Thyroid gland (tissue), 4 donors: ENCODE measurements at places on chromosomes 13 and 19. TPM values are rescaled to one million over a fixed set of nuclear protein-coding genes. Genes with fewer than 3 reads are reported as not detected.
A peak's percentile ranks its signal among the peaks of the same experiment; 100 is the strongest.

- no peak overlapping the region for H3K4me3 ChIP-seq
- DNase-seq, result no peak
- H3K27me3 ChIP-seq, result no peaks in the 10 kb centered on the region
- no peak overlapping the region for H3K27ac ChIP-seq
- H3K4me1 ChIP-seq, result peaks cover 2% of the 10 kb centered on the region
- no peaks in the 10 kb centered on the region for H3K36me3 ChIP-seq
These were observed 57.3 kb upstream of the IRS2 start for GRCh38 chr13:109843695-109844094.

DNA sequence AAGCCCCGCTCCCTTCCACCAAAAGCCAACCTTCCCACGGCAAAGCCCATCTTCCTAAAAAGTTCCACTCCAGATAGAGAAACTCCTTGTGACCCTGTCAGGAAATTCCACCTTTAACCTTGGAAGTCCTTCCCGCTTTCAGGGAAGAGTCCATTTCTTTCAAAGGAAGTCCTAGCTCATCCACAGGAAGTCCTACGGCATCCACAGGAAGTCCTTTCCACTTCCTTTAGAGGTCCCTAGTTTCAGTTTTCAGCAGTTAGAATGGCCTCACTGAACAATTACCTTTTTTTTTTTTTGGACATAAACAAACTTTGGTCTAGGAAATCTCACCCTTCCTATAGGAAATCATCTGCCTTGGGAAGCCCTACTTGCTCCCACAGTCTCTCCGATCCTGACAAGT, 31.7 kb downstream of the TRPM4 start:
- no peaks in the 10 kb centered on the region for H3K27me3 ChIP-seq
- H3K4me1 ChIP-seq, result no peaks in the 10 kb centered on the region
- peaks cover 20% of the 10 kb centered on the region for H3K36me3 ChIP-seq
- no peak overlapping the region for H3K4me3 ChIP-seq
- H3K27ac ChIP-seq, result no peak overlapping the region

- no peak overlapping the region for H3K4me3 ChIP-seq
- DNase-seq, result no peak
- H3K27me3 ChIP-seq, result no peaks in the 10 kb centered on the region
- no peak overlapping the region for H3K27ac ChIP-seq
- no peaks in the 10 kb centered on the region for H3K36me3 ChIP-seq
- H3K4me1 ChIP-seq, result no peaks in the 10 kb centered on the region
These were observed 9.7 kb upstream of the DACH1 start for GRCh38 chr13:71876648-71877255.

DNA sequence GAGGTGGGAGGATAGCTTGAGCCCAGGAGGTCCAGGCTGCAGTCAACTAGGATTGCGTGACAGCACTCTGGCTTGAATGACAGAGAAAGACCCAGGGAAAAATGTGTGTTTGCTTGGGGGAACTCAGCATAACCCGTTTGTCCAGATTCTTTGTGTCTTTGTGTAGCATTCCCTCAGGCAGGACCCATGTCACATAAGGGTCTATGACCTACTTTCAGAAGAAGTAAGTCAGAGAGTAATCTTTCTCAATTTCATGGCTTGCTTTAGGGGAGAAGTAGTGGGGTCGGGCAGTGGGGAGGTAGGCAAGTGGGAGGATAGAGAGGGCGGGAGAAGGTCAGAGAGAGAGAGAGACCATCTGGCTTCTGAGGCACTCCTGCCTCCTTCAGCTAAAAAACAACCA, 11.9 kb upstream of the PSPC1 start:
- peaks cover 7% of the 10 kb centered on the region for H3K4me1 ChIP-seq
- no peaks in the 10 kb centered on the region for H3K27me3 ChIP-seq
- H3K36me3 ChIP-seq, result no peaks in the 10 kb centered on the region
- peak; percentile 63 for DNase-seq
- peak overlapping the region; percentile 60 for H3K27ac ChIP-seq

The TSSK6 gene
- 4.6 TPM for total RNA-seq

DNA sequence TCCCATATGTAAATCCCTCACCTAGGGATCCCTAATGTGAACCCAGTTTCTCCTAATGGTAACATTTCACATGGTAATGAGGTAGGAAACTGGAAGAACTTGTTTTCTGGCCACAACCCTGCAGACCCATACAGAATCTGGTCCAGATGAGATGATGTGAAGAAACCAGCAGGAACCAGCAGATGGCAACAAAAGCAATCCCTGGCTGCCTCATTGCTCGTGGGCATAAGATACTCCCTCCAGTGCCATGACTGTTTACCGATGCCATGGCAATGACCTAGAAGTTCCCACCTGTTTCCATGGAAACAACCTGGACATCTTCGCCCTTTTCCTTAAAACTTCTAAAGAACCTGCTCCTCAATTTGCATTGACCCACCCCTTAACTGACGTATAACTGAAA, 1.4 kb upstream of the CD209 start:
- H3K4me3 ChIP-seq, result no peak overlapping the region
- H3K27ac ChIP-seq, result no peak overlapping the region
- no peaks in the 10 kb centered on the region for H3K27me3 ChIP-seq
- no peaks in the 10 kb centered on the region for H3K4me1 ChIP-seq
- H3K36me3 ChIP-seq, result no peaks in the 10 kb centered on the region

GRCh38 chr19:51448411-51449016, 9.7 kb downstream of the SIGLEC8 start:
- H3K36me3 ChIP-seq, result no peaks in the 10 kb centered on the region
- H3K27ac ChIP-seq, result no peak overlapping the region
- H3K4me1 ChIP-seq, result no peaks in the 10 kb centered on the region
- DNase-seq, result no peak
- no peaks in the 10 kb centered on the region for H3K27me3 ChIP-seq

The ZNF850 gene
- total RNA-seq, result 2.7 TPM

GRCh38 chr13:76189882-76190519, 553.9 kb downstream of the LMO7 start:
- no peaks in the 10 kb centered on the region for H3K4me1 ChIP-seq
- H3K27ac ChIP-seq, result no peak overlapping the region
- H3K27me3 ChIP-seq, result no peaks in the 10 kb centered on the region

- peaks cover 1% of the 10 kb centered on the region for H3K27me3 ChIP-seq
- no peak overlapping the region for H3K4me3 ChIP-seq
- peaks cover 4% of the 10 kb centered on the region for H3K4me1 ChIP-seq
- DNase-seq, result no peak
- H3K27ac ChIP-seq, result peak overlapping the region; percentile 13
These were observed 3.5 kb downstream of the COL5A3 start for GRCh38 chr19:10006752-10007323.

- H3K27me3 ChIP-seq, result no peaks in the 10 kb centered on the region
- H3K36me3 ChIP-seq, result no peaks in the 10 kb centered on the region
- DNase-seq, result no peak
- no peak overlapping the region for H3K4me3 ChIP-seq
- peaks cover 12% of the 10 kb centered on the region for H3K4me1 ChIP-seq
These were observed 27.5 kb downstream of the RASA3 start for GRCh38 chr13:114104655-114105520.

The CCDC124 gene
- 55.1 TPM for total RNA-seq

The PSG2 gene
- total RNA-seq, result not detected

GRCh38 chr19:49019242-49019932, 2.5 kb upstream of the LHB start:
- no peak overlapping the region for H3K27ac ChIP-seq
- peaks cover 17% of the 10 kb centered on the region for H3K4me1 ChIP-seq
- no peaks in the 10 kb centered on the region for H3K27me3 ChIP-seq
- peak; percentile 61 for DNase-seq
- H3K4me3 ChIP-seq, result no peak overlapping the region
